ENCODE measurements at places on chromosomes 16 and 17.

DNA sequence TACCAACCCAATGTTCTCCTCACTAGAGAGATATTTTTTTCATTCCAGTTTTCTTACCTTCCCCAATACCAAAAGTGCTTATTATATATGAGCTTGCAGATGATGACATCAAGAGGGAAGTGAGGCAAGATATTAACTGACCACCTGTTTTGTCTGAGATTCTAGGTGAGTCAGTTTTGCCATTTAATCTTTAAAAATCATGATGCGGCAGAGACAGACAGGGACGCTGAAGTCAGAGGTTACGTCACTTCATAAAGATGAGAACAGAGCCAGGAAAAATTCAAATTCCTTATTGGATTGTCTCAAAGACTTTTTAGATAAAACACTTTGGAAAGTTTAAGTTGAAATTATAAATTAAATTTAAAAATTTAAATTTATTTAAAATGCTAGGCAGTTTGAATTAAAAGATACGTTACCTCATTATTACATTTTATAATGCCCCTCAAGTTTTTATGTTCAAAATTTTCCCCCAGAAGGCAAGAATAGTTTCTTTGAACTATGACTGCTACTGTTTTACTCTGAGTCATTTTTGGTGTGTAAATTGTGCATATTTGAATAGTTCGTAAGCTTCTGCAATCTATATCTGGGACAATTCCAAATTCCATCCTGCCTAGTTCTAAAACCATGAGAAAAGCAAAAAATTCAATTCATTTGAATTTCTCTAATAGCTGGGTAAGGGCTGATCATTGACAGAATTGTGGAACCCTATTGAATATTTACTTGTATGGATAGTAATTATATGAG, 839.6 kb upstream of the GOT2 start:
- no peak for DNase-seq

DNA sequence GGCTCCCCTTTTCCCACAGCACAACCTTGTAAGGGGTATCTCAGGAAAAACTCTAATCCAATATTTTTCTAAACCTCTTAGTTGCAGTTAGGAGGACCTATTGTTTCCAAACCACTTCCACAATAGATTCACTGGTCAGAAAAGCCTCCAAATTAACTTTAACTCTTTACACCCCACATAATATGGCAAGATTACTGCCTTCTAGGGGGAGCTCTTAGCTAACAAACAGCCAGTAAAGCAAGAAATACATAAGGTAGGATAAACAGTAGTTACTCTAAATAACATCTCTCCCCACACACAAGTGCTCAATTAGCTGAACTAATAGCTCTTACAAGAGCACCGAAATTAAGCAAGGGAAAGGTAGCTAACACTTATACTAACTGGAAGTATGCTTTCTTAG, 192.1 kb upstream of the KIF2B start:
- DNase-seq: no peak

DNA sequence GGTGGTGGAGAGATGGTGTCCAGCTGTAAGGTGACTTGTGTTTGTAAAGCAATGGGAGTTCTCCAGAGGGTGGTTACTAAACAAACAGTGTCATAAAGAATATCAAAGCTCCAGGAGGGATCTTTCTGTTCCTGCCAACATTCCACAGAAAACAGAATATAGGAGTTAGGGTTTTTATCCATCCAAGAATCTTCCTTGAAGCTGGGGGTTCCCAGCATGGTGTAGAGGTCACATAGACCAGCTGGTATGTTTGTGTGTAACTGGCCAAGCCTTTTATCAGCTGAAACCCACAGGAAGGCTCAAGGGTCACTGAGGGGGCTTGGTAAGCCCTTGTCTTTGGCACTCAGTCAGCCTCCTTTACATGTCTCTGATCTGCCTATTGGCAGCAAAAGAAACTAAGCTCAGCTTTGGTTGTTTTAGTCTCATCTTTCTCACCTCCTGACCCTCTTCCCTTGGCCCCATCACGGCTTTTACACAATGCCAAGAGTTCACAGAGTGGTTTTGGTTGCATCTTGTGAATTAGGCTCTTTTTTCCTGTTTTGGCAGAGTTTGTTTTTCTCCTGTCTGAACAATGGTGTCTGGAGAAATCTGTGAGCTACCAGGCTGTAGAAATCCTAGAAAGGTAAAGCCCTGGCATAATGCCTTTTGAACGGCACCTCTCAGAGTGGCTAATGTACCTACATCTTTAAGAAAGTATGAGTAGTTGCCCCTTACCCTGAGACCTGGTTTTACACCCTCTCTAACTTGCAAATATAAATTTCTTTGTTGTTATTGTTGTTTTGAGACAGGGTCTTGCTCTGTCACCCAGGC, 4.6 kb downstream of the CNTD1 start:
- no peak for DNase-seq

- no peak for DNase-seq
These were observed 254.9 kb downstream of the PARN start for GRCh38 chr16:14375132-14375491.

DNA sequence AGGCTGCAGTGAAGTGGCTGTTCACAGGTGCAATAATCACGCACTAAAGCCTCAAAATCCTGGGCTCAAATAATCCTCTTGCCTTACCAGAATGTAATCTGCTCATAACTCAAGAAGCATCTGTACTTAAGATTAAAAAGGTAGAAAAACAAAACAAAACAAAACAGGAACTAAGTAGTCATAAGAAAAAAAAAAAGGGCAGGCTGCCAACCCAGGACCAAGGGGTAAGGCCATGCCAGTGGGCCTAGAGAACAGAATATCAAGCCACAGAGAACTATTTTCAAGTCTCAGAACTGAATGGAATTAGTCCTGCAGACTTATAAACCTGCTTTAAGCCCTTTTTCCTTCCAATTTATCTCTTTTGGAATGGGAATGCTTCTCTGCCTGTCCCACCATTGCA, 64.8 kb upstream of the TBC1D3K start:
- DNase-seq: no peak

GRCh38 chr17:14121952-14122351, 52.6 kb downstream of the COX10 start:
- no peak for DNase-seq

DNA sequence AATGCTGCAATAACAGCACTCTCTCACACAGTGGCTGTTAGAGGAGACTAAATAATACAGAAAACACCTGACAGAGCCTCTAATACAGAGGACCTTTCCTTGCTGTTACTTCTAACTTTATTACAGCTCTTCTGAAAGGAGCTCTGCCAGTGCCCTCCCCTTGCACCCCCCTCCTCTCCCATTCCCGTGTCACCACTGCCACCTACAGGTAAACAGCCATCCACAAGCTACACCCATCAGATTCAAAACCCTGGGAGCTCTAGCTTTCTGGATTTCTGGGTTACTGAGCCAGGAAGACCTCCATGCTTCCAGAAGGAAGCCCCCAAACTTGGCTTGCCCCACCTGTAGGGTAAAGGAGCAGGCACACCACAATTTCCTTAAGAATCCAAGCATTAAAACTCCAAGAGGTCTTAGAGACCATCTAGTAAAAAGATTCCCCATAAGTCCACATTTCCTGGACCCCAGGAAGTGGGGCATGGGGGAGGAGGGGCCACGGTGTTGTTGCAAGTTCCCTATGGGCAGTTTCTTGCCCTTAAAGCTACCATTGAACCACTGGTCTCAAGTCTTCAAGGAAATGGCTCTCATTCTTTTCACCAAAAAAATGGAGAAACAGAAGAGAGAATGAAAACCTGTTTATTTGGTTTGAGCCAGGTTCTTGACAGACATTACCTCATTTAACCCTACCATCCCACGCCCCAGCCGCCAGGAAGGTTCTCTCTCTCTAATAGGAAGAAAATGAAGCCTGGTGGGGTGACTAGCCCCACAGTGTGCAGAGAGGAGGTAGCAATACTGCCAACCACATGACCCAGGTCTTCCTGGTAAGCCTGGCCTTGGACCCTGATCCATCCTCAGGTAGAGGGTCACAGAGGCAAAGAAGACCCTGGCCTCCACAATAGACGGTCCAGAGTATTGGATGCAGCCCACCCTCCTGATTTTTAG, 52.8 kb downstream of the TOM1L2 start:
- no peak for DNase-seq

GRCh38 chr17:5703736-5704135, 119.4 kb upstream of the NLRP1 start:
- no peak for DNase-seq

DNA sequence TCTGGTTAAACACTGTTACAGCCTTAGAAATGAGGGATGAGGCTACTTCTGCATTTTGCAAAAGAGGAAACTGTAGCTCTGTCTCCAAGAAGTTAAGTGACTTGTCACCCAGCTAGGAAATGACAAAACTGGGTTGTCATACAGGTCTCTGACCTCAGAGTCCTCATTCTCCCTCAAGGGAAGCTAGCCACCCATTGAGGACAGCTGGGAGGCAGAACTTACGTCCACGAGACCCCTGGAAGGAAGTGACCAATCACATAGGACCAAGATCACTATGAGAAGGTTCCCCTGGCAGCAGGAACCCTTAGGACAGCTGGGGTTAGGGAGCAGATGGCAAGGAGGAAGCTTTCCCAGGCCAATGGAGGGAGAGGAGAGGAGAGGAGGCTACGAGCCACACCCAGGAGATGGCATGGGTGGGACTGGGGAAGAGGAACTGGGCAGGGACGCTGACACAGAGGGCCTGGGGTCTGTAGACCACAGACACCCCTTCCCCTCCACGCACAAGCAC, 11.2 kb downstream of the METTL22 start:
- DNase-seq: no peak

DNA sequence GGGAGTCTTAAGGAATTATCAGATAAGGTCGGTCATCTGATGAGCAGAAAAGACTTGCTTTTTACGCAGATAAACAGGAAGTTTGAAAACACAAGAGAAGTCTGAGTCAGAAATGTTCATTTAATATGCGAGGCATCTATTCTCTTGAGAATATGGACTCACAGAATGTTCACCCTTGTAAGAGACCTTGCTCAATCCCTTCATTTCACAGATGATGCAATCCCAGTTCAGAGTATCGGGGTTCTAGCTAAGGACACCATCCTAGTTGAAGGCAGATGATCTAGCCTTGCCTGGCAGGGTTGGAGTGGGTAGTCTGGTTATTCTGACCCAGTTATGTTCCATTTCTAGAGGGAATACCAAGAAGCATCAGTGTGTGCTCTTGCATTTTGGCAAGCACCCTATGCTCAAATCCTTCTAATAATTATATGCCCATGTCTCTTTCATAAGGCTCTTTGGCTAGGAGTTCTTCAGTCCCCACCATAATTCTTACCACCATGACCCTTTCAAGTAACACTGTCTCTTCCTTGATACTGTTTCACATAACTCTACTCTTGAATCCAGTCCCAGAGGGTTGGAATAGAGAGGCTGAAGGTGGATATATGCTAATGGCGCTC, 42.5 kb downstream of the YPEL2 start:
- no peak for DNase-seq

- DNase-seq: no peak
These were observed 15.9 kb downstream of the TANC2 start for GRCh38 chr17:62981933-62982332.

DNA sequence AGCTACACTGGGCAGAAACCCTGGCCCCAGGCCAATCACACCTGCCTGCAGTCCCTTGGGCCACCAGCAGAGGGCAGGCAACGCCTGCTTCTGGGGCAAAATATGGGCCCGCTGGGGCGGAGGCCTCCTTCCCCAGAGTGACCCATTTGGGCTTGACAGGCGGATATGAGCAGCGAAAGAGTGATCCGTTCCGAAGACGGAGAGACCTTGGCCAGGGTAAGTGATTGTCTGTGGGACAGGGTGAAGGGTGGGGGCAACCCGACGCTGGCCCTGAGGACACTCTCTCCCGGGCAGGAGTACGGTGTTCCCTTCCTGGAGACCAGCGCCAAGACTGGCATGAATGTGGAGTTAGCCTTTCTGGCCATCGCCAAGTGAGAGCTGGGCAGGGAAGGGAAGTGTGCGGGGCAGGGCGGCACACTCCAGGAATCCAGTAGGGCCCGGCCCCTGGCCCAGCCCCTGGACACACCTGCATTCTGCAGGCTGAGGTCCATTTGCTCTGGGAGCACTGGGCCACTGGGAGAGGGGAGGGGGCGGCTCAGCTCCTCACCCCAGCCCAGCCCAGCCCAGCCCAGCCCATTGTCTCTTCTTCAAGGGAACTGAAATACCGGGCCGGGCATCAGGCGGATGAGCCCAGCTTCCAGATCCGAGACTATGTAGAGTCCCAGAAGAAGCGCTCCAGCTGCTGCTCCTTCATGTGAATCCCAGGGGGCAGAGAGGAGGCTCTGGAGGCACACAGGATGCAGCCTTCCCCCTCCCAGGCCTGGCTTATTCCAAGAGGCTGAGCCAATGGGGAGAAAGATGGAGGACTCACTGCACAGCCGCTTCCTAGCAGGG, 3.5 kb upstream of the NHERF1 start:
- DNase-seq: peak; percentile 49

DNA sequence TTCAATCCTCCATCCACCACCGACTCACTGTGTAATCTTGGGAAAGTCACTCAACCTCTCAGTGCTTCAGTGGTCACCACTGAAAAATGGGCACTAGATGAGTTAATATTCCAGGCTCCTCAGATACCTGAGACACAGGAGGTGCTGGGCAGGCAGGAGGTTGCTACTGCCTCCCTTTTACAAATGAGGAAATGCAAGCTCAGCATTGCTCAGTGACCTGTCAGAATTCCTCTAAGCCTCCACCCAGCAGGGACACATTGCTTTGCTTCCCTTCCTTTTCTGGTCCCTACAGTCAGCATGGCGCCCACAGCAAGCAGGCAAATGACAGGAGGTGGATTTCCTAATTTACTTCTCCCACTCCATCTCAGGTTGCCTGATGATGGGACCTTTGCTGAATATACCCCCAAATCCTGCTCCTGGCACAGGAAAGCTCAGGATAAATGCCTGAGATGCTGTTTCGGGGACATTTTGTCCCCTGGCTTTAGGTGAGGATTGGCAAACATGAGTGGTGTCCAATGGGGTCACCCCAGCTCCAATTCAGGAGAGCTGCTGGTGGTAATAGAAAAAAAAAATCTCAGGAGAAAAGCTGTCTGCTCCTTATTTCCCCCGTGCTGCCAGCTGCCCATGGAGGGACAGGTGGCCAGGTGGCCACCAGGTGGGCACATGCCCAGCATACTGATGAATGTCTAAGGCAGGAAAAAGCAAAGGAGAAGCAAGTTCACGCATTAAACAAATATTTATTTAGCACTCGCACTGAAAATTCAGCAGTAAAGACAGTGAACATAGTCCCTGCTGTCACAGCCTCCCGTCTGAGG, 5.0 kb upstream of the KRT13 start:
- no peak for DNase-seq

- no peak for DNase-seq
These were observed 13.1 kb downstream of the MKS1 start for GRCh38 chr17:58205936-58206335.

- no peak for DNase-seq
These were observed 722 bp upstream of the TIMP2 start for GRCh38 chr17:78925662-78926555.

- DNase-seq: no peak
These were observed 286.6 kb upstream of the CCL2 start for GRCh38 chr17:33968350-33969044.
